GM04503 (cell line): ENCODE measurements at places on chromosomes 1 and 21.

DNA sequence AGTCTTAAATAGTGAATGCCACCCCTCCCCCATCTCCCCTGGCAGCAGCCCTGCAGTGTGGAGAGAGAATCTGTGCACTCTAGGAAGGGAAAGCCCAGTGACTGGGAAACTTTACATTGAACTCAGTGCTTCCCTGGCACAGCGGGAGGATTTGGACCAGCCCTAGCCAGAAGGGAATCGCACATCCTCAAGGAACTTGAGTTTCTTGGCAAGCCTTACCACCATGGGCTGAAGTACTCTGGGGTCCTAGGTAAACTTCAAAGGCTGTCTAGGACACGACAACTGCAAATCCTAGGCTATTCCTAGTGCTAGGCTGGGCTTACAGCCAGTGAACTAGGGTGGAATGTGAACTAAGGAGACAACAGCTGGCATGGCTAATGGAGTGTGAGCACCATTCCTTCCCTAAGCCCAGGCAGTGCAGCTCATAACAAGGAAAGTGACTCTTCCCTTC is 88.3 kb downstream of the COL24A1 start:
- no peak for DNase-seq

GRCh38 chr1:58457023-58457635 is 89.4 kb downstream of the OMA1 start:
- no peak for DNase-seq

DNA sequence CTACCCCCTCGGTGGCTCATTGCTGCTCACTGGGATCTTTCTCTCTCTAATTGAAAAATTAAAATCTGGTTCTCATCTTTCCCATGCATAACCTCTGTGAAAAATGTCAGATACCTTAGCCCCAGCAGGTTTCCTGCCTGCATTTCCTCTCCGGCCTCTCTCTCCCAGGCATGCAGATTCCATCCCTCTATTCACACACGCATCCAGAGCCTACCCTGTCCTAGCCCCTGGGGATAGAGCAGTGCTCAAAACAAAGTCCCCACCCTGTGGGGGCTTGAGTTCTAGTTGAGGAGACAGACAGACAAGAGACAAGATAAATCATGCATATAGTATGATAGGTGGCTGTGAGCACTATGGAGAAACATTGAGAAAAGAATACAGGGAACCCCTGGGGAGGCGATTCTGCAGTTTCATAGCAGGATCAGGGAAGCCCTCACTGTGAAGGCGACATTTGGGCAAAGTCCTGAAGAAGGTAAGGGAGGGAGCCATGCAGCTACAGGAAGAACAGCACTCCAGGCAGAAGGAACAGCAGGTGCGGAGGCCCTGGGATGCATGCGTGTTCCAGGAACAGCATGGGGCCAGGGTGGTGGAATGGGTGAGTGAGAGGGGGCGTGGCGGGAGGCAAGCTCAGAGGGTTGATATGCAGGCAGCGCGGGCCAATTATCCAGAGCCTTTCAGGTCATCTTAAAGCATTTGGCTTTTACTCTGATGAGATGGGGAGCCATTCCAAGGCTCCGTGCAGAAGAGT is 3.5 kb upstream of the BSND start:
- DNase-seq: no peak

GRCh38 chr1:57683037-57683942 is 259.4 kb upstream of the DAB1 start:
- no peak for DNase-seq

DNA sequence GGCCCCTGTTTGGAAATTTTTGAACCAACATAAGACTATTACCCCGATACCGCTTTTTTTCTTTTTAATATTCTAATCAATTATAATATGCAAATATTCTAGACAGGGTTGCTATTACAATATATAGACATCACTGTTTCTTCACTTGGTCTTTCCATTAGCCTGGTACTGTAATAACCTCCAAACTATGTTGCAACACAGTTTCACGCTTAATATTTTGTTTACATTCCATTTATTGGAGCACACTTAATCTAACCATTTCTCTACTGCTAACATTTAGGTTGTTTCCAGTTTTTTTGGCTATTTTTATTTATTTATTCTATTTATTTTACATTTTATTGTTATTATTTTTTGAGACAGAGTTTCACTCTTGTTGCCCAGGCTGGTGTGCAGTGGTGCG is 17.6 kb upstream of the NID1 start:
- DNase-seq: no peak

- DNase-seq: no peak
Measured at GRCh38 chr1:214463596-214463995, 87.8 kb downstream of the PTPN14 start.

DNA sequence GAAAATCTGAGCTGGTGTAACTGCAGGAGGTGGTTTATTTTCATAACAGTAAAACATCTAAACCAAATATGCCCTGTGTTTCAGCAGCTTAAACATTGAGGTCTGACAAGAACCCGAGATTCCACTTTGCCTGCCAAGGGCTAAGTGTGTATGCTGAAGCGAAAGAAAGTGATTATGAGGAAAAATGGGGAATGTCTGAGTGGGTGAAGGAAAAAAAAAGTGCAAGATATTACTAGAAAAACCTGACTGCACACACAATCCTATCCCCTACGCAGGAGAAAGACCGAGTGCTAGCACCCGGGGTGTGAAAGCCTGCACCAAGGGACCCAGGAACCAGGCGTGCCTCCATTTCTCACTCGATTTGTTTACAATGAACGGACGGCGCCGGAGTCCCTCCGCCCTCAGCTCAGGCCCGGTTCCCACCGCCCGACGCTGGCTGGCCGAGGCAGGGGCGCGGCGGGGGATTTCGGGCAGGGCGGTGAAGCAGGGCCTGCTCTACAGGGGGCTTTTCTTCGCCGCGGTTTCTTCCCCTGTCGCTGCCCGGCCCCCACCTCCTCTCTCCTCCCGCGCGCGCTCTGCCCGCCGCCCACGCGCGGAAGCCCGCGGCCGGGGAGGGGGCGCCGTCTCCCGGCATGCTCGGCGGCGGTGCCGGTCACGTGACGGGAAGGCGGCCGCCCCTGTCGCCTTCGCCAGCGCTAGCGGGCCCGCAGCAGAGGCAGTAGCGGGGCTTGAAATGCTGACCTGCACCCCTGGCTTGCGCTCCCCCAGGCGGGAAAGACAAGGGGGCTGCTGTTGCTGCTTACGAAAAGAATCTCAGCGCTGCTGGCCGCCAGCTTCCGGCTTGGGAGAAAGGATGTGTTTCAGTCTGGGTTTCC is 35.9 kb downstream of the ITPKB start:
- no peak for DNase-seq

GRCh38 chr1:238404921-238405320 is 514.2 kb upstream of the ZP4 start:
- no peak for DNase-seq

DNA sequence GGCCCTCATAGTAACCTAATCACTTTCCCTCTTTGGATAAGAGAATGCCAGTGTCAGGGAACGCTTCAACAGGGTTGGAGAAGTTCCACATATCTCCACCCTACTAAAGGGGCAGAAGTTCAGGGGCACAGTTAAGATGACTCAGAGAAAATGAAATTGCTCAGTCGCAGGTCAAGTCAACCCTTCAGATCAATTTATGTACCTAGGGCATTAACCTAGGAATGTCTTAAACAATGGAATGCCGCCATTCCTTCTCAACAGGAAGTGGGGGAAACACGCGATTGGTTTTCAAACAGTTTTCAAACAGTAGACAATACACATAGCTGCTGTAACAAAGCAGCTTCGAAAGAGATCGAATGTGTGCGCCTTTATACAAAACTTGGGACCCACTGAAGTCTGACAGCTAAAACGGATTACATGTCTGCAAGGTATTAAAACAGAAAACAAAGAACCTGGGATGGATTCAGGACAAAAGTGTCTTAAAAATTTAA is 897 bp downstream of the SLC25A24 start:
- DNase-seq: peak; percentile 17

DNA sequence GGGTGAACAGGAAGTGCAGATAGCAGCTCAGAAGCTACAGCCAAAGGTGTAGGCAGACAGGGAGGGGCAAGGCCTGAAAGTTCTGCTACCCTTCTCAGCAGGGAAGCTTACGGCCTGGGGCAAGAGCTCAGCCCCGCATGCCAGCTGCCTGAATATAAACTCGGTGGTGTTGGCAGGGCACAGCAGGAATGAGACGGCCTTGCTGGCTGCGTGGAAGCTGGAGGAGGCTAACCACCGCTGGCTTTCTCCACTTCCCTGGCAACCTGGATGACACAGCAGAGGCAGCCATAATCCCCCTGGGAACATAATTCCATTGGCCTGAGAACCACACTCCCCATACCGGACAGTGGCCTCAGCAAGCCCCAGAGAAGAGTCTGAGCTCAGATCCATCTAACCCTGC is 81.9 kb upstream of the PRRC2C start:
- no peak for DNase-seq

- no peak for DNase-seq
Measured at GRCh38 chr21:23887725-23888306, 1719.5 kb downstream of the MRPL39 start.

DNA sequence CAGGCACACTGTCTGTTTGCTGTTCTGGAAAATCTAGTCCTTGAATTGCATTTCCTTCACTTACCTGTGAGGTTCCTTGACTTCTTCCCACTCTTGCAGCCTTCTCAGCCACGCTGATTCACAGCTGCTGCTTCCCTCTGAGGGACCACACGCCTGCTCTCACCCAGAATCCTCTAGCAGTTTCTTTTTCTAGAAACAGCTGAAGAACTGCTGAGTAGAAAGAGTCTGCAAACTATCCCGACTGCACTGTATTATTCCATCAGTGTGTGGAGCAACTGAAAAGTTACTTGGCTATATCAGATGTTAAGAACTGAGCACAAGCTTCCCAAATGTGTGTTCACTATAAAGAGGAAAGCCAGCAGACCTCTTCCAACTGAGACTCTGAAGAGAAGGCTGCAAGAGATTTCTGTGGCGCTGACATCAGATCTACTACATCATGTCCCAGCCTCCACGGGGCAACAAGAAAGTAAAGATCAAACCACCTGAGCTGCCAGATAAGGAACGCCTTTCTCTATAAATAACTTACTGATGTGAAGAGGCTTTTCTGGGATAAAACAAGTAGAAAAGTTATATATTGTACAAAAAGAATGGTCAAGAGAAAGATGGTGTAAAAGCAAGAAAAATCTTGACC is 226.6 kb downstream of the RERE start:
- DNase-seq: no peak

GRCh38 chr1:55359611-55360010 is 144.4 kb upstream of the USP24 start:
- no peak for DNase-seq

- no peak for DNase-seq
Measured at GRCh38 chr1:63743781-63744180, 30.0 kb upstream of the ROR1 start.

GRCh38 chr1:247493106-247493505 is 35.2 kb upstream of the OR2B11 start:
- no peak for DNase-seq

- DNase-seq: peak; percentile 31
Measured at GRCh38 chr1:215731699-215732098, 164.6 kb downstream of the KCTD3 start.

GRCh38 chr1:66386712-66387111 is 147.2 kb upstream of the SGIP1 start:
- no peak for DNase-seq

GRCh38 chr1:234670967-234671626 is 61.1 kb upstream of the IRF2BP2 start:
- DNase-seq: no peak

DNA sequence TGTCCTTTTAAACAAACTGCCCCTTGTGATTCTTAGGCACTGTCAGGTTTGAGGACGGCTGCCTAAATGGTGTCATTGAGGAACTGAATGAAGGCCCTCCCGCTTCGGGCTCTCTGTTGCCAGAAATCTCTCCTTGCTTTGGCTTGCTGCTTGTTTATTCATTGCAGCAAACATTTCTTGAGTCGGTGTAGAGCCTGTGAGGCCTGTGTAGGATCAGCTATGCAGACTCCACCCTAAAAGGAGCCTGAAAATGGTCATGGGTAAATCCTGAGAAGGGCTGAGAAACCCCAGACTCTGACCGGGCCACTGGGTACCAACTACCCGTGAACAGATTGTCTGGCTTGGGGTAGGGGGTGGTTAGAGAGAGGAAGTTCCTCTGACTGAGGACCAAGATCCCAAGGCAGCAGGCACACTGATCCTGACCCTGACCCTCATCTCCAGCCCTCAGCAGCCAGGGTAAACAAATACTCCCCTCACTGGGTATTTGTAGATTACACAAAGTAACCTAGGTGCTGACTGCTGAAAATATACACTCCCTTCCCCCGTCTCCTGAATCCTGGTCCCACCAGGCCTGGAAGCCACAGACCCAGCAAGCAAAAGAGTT is 3.1 kb downstream of the IL6R start:
- no peak for DNase-seq

GRCh38 chr1:79791488-79792218 is 785.1 kb upstream of the ADGRL4 start:
- no peak for DNase-seq

- DNase-seq: no peak
Measured at GRCh38 chr1:25111706-25112105, 120.6 kb downstream of the SYF2 start.

DNA sequence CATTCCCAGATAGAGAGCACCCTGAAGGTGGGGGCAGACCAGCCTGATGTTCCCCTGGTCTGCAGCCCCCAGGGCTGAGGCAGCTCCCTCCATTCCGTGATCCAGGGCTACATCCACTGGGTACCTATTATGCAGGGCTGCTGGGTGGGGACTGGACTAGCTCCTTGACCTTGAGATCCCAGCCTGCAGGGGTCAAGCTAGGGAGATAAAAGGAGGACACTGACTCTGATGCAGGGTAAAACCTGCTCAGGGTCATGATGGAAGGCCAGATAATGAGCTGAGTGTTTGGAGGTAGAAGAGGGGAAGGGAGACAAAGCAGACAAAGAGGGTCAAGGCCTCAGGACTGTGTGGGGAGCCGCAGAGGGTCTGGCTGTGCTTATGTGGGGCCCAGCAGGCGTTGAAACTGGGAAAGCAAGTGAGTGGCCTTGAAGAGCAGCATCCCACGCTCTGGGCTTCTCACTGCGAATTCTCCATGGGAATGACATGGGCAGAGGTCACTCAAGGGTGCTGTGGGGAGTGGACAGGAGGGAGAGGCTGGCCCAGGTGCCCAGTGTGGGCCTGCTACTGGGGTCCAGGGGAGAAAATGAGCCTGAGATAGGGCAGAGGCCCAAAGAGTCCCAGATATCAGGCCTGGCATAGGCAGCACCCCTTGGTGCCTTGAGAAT is 9.7 kb downstream of the FOXO6 start:
- DNase-seq: no peak

DNA sequence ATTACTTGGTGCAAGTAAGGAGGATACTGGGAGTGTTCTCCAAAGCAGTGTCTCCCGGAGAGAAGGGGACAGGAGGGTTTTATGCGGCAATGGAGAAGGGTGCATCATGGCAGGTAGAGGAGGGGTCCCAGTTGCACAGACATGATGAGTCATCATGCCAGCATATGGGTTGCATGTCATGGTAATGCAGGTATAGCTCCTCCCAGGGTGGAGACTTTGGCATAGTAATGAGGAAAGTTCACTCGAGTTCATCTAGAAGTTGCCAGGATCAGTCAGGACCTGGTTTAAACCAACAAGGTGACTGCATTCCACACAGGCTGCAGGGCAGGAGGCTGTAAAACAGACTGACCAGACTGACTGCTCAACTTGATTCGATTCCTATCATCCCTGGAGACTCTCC is 355.7 kb upstream of the DUSP10 start:
- DNase-seq: no peak
